ENCODE measurements at places on chromosomes 2 and 18. TPM values are rescaled to one million over a fixed set of nuclear protein-coding genes. Genes with fewer than 3 reads are reported as not detected.

KCNG2 gene
- total RNA-seq = not detected

DNA sequence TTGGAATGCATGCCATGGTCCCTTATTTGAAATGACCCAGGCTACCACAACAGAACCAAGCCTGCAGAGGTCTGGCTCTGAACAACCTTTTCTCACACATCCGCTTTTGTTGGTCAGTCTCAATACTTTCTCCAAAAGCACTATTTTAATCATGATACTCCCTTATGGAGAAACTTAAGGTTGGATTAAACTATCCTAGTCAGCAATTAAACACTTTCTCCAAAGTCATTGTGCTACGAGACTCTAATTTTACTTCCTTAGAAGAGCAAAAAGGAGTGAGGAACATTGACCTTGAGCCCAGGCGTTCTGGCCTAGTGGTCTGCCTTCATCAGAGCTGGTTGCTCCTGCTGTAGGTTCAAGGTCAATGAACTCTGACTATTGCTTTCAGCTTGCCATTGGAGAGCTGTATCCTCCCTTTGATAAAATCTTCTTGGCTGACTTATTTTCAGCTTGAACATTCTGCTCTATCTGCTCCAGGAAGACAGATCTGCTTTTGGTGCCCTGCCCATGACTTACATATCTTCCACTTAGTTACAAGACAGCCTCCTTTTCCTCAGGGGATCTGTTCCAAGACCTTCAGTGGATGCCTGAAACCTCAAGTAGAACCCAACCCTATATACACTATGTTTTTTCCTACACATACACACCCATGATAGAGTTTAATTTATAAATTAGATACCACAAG is 91.2 kb downstream of the NCKAP5 start:
- H3K4me3 ChIP-seq = no peak overlapping the region
- no peak for DNase-seq
- no peaks in the 10 kb centered on the region for H3K27me3 ChIP-seq
- H3K27ac ChIP-seq = no peak overlapping the region
- no peaks in the 10 kb centered on the region for H3K4me1 ChIP-seq

GRCh38 chr2:19818039-19818438 is 83.7 kb downstream of the TTC32 start:
- no peak overlapping the region for H3K27ac ChIP-seq
- no peaks in the 10 kb centered on the region for H3K4me1 ChIP-seq
- H3K36me3 ChIP-seq = no peaks in the 10 kb centered on the region
- no peak for DNase-seq
- no peak overlapping the region for H3K4me3 ChIP-seq

DNA sequence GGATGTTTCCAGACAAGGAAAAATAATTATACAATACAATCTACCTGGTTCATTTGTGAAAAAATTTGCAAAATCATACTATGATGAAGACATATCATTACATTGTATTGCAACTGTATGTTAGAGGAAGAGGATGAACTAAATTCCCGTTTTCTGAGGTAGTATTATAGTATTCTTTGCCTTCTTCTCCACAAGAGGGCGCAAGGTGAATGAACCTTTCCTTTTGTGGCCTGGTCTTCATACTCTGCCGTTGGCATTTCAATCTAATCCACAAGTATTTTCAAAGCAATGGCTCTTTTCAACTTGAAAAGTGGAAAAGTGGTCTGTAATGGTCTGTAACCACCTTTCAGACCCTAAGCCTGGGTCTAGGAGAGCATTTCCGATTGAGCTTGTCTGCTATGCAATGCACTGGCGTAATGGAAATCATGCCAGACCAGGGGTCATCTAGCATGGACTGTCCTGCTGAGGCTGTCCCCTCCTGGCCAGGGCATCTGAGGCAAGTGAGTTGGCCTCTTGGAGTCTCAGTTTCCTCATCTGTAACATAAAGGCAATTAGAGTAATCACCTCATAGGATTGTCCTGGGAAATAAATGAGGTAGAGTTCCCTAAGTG is 30.8 kb upstream of the ZNF396 start:
- H3K4me1 ChIP-seq = peaks cover 17% of the 10 kb centered on the region
- no peak overlapping the region for H3K27ac ChIP-seq
- H3K36me3 ChIP-seq = no peaks in the 10 kb centered on the region
- H3K27me3 ChIP-seq = no peaks in the 10 kb centered on the region

DNA sequence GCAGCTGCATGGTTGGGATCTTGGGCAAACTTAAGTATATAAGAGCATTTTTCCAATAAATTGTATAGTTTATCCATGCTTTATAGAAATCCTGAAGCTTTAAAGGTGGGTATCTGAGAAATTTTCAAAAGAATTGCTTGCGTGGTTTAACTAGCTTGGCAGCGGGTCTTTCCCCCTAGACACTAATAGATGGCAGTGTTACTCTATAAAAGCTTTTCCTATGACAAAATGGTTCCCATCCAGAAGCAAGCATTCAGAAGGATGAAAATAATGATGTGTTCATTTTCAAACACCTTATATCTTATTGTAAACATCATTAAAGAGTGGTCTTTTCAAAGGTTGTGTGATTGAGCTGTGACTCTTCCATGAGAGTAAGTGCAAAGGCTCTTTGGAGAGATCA is 45.9 kb downstream of the KDM3A start:
- no peak for DNase-seq
- H3K4me3 ChIP-seq = no peak overlapping the region
- H3K4me1 ChIP-seq = no peaks in the 10 kb centered on the region
- H3K27me3 ChIP-seq = no peaks in the 10 kb centered on the region
- H3K36me3 ChIP-seq = peaks cover 100% of the 10 kb centered on the region

FBXO48 gene
- 0.96 TPM for total RNA-seq

GRCh38 chr18:61803393-61803792 is 89.4 kb downstream of the RNF152 start:
- no peaks in the 10 kb centered on the region for H3K27me3 ChIP-seq
- H3K4me3 ChIP-seq = no peak overlapping the region
- DNase-seq = no peak
- no peaks in the 10 kb centered on the region for H3K4me1 ChIP-seq
- H3K36me3 ChIP-seq = no peaks in the 10 kb centered on the region

DNA sequence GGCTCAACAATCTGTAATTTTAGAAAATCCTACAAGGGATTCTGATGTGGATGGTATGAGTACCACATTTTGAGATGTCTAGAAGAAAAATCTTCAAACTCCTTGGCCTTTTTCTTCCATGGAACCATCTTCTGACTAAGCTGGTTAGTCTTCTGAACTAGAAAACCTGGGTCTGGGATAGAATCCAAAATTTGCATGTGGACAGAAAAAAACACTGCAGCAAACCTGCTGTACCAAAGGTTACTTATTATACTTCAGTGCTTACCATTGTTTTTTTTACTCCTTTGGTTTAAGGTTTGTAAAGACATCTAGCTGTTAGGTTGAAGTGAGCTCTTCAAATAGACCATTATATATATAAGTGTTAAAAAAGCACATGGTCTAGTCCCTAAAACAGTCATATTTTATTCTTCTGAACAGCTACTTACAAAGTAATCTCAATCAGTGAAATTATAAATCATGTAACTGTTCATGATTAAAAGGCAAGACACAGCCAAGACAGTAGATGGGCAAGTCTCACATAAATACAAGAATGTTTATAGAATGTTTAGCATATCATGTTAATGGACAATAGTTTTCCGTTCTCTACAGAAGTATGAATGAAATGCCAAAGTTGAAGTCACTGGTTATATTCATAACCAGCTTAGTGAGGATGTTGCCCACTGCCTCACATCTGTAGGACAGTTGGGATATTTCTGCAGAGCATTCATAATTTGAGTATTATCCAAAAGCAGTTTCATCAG is 85.5 kb downstream of the ORC4 start:
- no peaks in the 10 kb centered on the region for H3K27me3 ChIP-seq
- H3K4me1 ChIP-seq = no peaks in the 10 kb centered on the region
- DNase-seq = no peak
- H3K4me3 ChIP-seq = no peak overlapping the region
- no peak overlapping the region for H3K27ac ChIP-seq

GRCh38 chr2:2575870-2576386 is 244.9 kb upstream of the MYT1L start:
- DNase-seq = no peak
- H3K27ac ChIP-seq = no peak overlapping the region
- H3K27me3 ChIP-seq = no peaks in the 10 kb centered on the region
- no peaks in the 10 kb centered on the region for H3K36me3 ChIP-seq
- no peak overlapping the region for H3K4me3 ChIP-seq

DNA sequence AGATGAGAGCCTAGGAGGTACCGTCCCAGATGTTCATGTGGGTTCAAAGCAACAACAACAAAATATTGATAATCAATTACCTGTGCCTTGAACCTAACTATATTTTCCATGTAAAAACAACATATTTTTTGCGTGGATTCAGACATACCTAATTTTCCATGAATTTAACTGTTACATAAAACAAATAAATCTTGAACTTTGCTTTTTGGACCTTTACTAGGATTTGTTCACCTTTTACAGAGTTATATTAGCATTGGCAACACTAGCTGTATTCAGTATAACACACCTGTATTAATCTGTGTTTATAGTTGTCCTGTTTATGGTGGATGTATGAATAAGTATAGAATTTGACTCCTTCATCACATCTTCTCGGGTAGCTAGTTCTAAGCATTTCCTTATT is 115.8 kb upstream of the STON1 start:
- peaks cover 15% of the 10 kb centered on the region for H3K4me1 ChIP-seq
- no peak for DNase-seq
- no peaks in the 10 kb centered on the region for H3K36me3 ChIP-seq
- H3K4me3 ChIP-seq = no peak overlapping the region
- no peaks in the 10 kb centered on the region for H3K27me3 ChIP-seq

- H3K4me3 ChIP-seq = no peak overlapping the region
- no peaks in the 10 kb centered on the region for H3K27me3 ChIP-seq
- H3K4me1 ChIP-seq = no peaks in the 10 kb centered on the region
- no peak overlapping the region for H3K27ac ChIP-seq
- DNase-seq = no peak
Observed at GRCh38 chr2:224608104-224608503, 22.9 kb upstream of the CUL3 start.

DNA sequence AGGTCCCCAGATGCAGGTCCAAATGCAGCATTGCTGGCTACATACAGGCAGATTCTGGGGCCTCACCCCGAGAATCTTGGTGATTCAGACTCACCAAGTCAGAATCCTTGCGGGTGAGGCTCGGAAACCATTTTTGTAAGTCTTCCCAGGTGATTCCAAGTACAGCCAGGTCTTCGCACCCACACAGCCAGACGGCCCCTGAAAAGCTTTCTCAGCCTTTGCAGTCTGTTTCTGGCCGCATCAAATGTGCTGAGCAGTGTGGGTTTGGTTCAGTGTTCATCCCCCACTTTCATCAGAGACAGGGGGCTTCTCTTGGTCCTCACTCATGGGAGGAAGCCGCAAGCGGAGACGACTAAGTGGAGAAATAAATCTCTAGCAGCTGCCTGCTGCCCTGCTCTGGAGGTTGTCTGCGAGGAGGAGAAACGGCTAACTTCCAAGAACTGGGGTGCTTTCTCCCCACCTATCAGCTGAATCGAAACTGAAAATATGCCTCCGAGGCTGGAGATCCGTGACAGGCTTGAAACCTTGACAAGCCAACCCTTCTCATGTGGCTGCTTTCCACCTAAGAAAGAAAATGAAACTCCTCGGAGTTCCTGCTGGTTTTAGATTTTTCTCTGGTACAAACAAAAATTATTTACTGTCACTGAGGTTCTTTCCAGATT is 8.9 kb upstream of the TMEM185B start:
- H3K27me3 ChIP-seq = no peaks in the 10 kb centered on the region
- H3K36me3 ChIP-seq = no peaks in the 10 kb centered on the region
- peaks cover 34% of the 10 kb centered on the region for H3K4me1 ChIP-seq
- H3K4me3 ChIP-seq = peak overlapping the region; percentile 58
- peak overlapping the region; percentile 89 for H3K27ac ChIP-seq

GRCh38 chr2:120766470-120767351 is 31.0 kb downstream of the GLI2 start:
- DNase-seq = no peak
- H3K27me3 ChIP-seq = no peaks in the 10 kb centered on the region
- no peak overlapping the region for H3K4me3 ChIP-seq
- H3K27ac ChIP-seq = no peak overlapping the region
- H3K36me3 ChIP-seq = no peaks in the 10 kb centered on the region

XDH gene
- not detected for total RNA-seq

DNA sequence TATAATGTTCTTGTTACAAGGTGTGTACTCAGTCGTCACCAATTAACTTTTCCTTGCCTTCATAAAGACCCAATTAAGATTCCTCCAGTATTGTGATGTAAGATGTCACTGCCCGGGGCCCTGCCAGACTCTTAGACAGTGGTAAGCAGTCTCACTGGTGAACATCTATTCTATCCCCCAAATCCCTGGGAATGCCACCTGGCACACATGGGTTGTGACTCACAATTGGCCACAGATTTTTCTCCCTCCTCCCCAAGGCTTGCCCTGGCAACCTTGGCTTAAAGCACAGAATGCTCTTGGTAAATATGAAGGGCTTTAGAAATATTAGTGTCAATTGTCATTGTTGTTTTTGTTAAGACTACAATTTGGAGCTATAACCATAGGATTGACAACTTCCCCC is 287.9 kb downstream of the ETAA1 start:
- DNase-seq = no peak
- no peaks in the 10 kb centered on the region for H3K27me3 ChIP-seq
- H3K4me1 ChIP-seq = peaks cover 9% of the 10 kb centered on the region
- no peak overlapping the region for H3K4me3 ChIP-seq

PROM2 gene
- total RNA-seq = 1.1 TPM

RESP18 gene
- total RNA-seq = not detected

- H3K36me3 ChIP-seq = no peaks in the 10 kb centered on the region
- peaks cover 25% of the 10 kb centered on the region for H3K4me1 ChIP-seq
- no peak overlapping the region for H3K4me3 ChIP-seq
- no peak for DNase-seq
- peaks cover 31% of the 10 kb centered on the region for H3K27me3 ChIP-seq
Observed at GRCh38 chr2:101113441-101114267, 37.5 kb downstream of the TBC1D8 start.

PFN4 gene
- not detected for total RNA-seq

DNA sequence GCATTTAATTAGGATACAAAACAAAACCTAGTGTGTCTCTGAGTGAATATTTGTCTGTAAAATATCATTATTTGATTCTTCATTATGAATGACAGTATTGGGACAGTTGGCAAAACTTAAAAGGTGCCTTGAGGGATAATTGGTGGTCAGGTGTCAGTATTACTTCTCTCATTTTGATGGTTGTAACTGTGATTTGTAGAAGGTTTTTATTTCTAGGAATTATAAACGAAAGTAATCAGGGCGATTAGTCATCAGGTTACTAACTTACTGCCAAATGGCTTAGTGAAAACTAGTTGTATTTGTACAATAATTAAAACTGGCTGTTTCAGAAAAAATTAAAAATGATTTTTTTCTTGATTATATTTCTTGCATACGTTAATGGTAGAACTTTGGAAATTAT is 117.6 kb downstream of the BIRC6 start:
- H3K27me3 ChIP-seq = no peaks in the 10 kb centered on the region
- H3K27ac ChIP-seq = no peak overlapping the region
- no peak overlapping the region for H3K4me3 ChIP-seq
- no peaks in the 10 kb centered on the region for H3K4me1 ChIP-seq

TUBA3E gene
- not detected for total RNA-seq
